ENCODE measurements at places on chromosomes 3 and 15.
A peak's percentile ranks its signal among the peaks of the same experiment; 100 is the strongest.

DNA sequence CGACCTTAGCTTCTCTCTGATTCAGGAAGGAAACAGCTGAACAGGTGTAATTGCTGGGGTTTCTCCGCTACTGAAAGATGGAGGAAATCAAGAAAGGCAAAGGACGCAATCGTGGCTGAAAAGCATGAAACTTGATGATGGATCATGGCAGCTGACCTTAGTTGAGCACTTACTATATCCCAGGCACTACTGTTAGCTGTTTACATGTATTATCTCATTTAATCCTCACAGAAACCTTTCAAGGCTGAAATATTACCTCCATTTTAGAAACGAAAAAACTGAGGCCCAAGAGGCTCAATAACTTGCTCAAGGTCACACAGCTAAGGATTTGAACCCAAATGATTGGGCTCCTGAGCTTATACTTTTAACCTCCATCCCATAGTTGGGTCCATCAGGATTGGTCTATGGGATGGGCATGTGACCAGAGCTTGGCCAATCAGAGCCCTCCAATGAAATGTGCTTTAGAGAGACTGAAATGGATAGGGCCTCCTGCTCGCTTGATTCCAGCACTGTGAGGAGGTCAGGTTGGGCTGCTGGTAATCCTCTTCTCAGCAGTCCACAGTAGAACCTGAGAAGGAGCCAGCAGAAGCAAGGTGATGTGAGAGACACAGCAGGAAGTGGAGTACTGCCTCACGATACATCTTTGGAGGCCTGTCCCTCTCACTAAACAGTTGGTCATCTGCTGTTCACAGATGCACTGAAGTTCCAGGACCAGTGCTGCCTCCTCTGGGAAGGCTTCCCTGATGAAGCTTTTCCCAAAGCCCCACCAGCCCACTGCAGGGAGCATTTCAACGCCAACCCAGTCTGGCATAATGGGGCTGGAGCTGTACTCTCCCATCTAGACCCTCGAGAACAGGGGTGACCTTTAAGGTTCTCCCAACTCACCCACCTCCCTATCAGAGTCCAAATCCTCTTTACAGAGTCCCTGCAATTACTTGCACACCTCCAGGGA, 10.4 kb downstream of the CLN6 start:
- DNase-seq, result no peak

GRCh38 chr3:188906236-188906635, 265.5 kb upstream of the TPRG1 start:
- DNase-seq, result no peak

DNA sequence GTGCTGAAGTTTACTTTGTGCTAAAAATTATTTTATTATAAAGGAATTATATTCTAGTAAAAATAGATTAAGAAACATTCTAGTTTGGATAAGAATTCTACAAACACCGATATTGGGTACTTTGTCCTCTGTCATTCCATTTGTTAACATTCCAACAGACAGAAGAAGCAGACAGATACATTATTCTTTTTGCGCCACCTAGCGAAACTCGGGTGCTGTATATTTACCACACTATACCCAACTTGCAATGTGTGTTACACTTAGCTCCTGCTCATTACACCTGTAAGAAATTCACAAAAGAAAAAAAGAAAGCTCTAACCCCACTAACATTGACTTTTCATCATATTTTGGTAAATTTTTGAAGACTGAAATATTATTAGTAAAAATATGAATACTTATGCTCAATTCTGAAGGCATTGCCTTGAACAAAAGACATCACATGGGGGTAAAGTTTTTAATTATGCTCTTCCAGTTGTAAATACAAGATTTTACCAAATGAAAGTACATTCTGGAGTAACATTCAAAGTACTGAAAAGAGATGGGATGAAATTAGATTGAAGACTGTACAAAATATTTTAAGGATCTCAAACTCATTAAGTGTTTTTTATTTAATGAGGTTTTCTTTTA, 136.5 kb upstream of the MLF1 start:
- DNase-seq, result peak; percentile 2

- DNase-seq, result no peak
These were observed 55.8 kb upstream of the PDZRN3 start for GRCh38 chr3:73680391-73681095.

DNA sequence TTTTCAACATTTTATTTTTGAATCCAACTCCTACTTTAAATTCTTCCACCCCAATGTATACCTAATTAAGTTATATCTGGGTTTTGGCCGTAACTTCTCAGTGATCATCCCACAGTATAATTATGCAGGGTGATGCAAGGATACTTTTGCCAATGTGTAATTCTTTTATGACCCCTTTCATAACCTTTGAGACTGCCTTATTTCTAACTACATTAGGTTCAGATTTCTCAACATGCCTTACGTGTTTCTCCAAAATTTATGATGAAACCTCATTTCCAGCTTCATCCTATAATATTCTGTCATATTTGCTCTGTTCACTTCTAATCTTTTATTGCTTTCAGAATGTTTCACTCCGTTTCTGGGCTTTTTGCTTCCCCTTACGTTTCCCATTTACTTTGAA, 1229.6 kb upstream of the ALCAM start:
- no peak for DNase-seq

DNA sequence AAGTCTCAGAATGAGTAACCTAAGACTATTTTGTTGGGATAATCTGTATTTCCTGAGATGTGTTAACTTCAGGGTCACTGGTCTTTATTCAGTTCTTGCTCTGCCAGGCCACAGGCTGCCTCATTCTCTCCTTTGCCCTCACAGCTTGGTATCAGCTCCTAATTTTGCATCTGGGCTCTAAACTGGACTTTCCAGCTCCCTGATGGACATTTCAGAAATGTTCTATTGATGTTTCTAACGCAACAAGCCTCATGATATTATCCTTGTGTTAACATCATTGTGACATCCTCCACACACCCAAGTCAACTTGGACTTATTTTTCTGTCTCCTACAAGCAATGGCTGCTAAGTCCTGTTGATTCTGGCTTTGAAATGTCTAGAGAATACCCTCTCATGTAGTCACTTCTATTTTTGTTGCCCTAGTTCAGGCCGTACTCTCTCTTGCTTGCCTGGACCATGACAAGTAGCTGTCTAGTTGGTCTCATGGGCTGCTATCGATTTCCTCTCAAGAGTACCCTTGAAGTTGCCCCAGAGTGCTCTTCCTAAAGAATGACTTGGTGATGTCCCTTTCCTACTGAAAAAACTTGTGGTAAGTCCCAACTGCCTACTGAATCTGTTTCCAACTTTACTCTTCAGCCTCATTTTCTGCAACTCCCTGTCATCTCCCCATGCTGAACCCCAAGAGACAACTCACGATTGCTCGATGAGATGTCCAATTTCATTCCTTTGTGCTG, 52.7 kb downstream of the CHST2 start:
- DNase-seq, result no peak

- no peak for DNase-seq
These were observed 527.3 kb downstream of the SHQ1 start for GRCh38 chr3:72320955-72321303.

- DNase-seq, result no peak
These were observed 705.2 kb downstream of the NAALADL2 start for GRCh38 chr3:175564363-175564762.

DNA sequence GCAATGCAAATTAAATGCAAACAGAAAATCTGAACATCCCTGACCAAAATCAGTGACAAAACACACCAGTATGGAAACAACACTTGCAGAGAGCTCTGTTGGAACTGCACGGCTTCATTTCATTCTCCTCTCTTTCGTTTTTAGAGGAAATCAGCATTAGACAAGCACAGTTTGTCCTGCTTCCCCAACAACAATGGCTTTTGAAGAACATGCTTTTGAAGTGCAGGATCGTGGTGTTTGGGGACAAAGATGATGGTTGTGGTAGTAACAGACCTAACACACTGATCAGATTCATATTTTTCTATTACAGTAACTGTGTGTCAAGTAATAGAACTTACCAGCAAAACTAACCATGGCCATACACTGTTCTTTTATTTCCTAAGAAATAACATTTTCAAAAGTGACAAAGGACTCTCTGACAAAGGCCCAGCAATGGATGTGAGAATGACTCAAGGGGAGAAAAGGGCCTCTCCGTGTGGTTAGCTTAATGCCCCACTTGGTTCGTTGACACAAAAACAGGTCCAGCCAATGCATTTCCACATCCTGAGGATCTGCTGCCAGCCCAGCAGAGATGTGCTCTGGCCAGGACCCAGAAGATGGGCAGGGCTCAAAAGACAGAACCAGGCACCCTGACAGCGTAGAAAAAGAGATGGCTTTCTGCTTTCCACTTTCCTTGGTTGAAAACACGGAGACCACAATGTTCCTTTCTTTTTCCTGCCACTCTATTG, 84.1 kb downstream of the CCNL1 start:
- no peak for DNase-seq

DNA sequence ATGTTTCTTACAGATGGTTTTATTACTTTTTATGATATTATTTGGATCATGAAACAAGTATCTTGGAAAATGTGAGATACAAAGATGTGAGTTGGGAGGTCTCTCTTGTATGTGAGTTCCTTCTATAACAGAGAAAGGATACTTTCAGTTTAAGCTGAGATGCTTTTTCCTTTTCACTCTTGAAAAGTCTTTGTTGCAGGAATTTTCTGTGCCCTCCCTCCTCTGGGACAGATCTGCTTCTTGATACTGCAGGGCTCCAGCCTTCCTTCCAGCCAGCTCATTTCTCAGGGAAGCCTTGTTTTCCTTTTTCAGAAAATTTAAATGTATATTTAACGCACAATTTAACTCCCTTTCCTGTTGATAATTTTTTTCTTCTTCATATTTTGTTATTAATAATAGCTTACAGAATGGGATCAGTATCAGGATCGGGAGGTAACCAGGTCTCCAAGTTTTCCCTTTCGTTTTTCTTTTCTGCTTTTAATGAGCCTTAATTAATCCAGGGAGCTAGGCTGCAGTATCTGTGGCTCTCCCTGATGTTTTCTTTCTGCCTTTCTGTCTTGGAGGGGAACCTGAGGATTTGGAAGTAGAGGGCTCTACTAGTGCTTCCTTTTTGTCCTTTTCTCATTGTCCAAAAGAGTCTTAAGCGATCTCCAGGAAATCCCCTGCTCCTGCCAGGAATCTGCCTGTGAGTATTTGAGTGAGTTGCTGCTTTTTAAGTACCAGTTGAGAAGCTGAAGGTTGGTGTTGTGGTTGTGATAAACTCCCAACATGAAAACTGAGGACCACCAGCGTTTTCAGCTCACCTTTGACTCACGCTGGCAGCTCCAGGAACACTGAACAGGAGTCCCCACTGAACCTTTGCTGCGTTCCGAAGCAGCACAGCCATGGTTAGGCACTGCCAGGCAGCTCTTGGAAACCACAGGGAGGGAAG, 105.7 kb downstream of the IGF1R start:
- DNase-seq, result no peak

DNA sequence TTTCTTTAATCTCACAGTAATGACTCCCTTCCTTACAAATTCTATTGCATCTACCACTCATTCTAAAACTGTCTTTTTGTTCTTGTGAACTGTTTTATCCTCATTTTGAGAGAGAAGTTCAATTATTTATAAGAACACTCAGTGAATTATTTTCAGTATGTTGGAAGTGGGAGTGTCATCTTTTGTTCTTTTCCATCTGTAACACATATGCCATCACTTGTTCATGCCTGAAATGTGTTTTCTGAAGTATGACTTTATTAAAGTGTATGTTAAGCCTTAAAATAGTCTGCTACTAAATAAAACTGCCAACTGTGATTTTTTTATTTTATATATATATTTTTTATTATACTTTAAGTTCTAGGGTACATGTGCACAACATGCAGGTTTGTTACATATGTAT, 623.0 kb upstream of the CBLB start:
- no peak for DNase-seq

- DNase-seq, result no peak
These were observed 206.1 kb upstream of the LRIG1 start for GRCh38 chr3:66706890-66707289.

DNA sequence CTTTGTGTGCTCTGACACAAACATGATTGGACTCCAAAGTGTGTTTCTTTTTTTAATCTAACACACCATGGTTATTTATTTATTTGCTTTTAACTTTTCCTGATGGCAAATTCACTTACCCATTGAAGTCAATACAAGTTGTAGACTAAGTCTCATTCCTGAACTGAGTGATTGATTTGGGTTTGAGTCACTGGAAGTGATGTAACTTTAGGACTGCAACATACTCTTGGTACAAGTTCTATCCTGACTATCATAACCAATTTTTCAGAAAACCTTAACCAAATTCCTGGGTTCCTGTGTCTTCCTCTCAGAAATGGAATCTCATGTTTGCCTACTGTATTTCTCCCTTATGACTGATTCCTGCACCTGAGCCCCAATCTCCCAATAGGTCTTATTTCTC, 590.0 kb upstream of the ROBO1 start:
- DNase-seq, result no peak

- no peak for DNase-seq
These were observed 42.5 kb upstream of the NPAP1 start for GRCh38 chr15:24633082-24633481.

- DNase-seq, result no peak
These were observed 33.5 kb downstream of the CCDC13 start for GRCh38 chr3:42739401-42740158.

DNA sequence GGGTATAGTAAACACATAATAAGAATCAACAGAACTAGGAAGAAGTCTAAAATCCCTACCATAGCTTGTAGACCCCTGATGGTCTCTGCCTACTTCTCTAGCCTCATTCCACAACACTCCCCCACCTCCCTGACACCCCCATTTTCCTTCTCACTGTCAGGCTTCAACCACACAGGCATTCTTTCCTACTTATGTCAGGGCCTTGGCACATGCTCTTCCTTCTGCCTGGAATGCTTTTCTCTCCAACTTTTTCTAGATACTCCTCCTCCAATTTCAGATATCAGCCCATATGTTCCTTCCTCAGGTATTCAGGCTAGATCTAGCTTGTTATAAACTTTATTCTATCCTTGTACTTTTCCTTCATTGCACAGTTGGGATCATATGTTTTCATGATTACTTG, 106.0 kb upstream of the MRPL3 start:
- DNase-seq, result no peak

DNA sequence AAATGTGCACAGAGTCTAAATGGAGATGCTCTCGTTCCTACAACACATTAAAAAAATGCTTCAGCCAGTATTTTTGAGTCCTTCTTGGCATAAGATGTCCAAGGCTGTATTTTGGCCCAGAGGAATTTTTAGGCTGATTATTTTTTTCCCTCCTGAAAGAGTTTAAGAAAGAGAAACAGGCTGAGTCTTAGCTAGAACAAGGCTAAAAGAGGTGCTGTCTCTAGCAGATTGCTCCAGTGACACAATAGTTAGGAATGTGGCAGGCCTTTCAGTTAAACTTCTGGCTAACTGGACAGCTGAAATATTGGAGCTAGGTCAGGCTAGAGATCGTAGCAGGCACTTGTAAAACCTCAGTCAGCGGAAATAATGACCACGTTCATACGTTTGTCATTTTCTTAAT, 271.4 kb upstream of the RARB start:
- no peak for DNase-seq

DNA sequence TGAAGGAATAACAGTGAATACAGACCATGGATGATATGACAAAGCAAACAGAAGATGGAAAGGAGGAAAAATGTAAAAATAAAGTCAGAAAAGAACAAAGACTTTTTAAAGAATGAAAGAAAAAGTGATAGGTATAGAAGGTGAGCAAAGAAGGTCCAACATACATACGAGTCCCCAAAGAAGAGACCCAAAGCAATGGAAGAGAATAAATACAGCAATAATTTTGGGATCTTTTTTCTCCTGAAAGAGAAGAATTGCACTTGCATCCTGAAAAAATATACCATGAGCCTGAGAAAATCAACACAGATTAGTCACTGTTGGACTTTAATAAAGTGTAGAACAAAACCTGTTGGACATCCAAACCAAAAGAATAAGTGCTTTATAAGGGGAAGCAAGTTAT, 85.3 kb upstream of the SLC6A1 start:
- no peak for DNase-seq

- DNase-seq, result no peak
These were observed 223.8 kb downstream of the KLF13 start for GRCh38 chr15:31550211-31550977.
